ENCODE measurements at places on chromosomes 7 and 10.

DNA sequence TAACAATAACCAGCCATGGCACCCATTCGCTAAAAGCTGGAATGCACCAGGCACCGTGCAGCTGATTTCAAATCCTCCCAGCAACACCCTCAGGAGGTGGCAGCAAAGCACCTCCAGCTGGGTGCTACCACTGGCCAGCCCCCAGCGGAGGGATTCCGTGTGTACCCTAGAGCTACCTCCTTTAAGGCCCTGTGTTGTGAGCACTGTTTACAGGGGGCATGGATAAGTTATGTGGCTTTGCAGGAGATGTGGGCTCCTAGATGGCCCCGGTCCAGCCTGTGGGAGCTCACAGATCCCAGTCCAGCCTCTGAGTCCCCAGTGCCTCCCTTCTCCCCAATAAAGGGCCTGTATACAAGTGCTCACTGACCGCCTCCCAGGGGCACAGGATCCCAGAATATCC lies 27.1 kb downstream of the TNRC18 start:
- peak; percentile 73 for DNase-seq

GRCh38 chr7:134856091-134856490 lies 76.7 kb downstream of the CALD1 start:
- DNase-seq = no peak

DNA sequence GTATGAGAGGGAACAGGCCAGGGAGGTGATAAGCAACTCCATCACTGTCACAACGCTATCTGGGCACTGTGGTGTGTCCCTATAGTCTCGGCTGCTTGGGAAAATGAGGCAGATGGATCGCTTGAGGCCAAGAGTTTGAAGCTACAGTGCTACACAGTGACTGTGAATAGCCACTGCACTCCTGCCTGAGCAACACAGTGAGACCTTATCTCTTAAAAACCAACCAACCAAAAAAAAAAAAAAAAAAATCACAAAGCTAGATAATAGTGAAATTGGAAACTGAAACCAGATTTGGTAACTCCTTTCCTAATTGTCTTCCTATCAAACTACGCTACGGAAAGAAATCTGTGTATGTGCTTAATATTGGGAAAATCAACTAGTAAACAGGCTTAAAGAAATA lies 14.1 kb downstream of the MICU1 start:
- DNase-seq = no peak

DNA sequence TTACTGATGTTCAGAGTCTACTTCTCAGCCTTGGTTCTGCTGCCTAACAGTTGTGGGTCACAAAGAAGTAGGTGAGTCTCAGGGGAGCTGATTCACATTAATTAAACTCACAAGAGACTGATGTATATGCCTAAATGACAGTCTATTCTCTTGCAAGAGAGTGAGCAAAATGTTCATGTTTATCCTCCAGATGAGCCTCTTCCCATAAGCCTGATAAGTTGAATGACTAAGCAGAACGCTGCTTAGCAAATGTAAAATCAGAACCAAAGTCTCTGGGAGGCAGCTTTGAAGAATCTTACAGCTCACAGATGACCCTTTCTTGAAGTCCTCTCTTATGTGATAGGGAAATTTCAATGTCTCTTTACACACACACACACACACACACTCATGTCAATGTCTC lies 1092.2 kb downstream of the TYW1 start:
- no peak for DNase-seq

- DNase-seq = no peak
Observed at GRCh38 chr10:84608126-84608525, 279.7 kb downstream of the CCSER2 start.

DNA sequence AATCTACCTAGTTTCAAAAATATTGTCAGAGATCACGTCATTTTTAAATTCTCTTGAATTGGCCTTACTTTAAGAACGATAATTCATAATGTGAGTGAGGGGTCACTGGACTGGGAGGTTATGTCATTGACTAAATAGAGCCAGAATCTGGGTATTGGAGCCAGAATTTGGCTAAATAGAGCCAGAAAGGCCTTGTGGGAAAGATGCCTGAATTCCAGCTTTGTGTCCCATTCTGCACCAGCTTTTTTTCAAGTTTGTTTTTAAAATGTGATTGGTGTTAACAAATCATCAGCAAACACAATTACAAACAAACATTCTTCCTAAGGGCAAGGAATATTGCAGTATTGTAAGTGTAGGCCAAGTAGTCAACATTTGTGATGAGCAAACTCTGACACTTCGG lies 233.2 kb upstream of the PRKCQ start:
- no peak for DNase-seq

DNA sequence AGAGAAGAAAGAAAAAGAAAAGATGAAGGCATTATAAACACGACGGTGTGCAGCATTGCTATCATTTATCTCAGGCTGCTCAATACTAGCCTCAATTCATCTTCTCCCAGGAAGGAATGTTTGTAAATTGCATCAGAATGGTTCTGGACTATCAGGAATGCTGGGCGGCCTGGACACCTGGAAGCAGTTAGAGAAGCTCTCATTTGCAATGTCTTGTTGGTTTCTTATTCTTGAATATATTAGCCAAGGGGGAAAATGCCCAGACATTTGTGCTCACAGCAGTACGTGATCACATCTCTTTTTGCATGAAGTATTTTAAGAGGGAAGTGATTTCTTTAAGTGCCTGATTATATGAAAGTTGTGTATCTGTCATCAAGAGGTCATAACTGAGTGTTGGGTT lies 85.6 kb upstream of the IMMP2L start:
- no peak for DNase-seq

DNA sequence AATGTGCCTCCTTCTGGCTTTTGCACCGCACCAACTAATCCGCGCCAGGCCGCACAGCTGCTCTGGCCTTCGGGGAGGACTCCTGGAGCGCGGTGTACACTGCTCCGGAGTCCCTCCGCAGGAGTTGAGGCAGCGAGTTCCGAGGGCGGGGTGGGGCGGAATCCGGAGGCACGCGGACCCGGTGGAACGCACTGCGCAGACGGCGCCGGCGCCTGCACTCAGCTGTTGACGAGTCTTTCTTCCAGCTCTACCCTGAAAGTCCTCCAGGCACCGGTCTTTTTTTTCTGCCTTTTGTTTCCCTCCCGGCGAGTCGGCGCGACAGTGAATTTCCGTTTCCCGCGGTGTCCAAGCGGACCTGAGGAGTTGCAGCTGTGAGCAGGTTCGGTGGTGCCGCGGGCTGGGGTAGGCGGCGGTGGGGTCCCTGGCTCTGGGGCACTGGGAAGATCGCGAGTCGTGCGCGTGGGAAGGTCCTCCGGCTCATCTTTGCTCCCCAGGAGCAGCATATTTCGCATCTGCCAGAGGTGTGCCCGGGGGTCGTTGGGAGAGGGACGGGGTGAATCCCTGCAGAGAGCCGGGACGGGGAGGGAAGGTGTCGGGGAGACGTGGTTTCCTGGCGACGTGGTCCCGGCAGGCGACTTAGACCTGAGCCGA lies 44.1 kb downstream of the SFTPD start:
- DNase-seq = peak; percentile 77

GRCh38 chr10:38118072-38118807 lies 24.1 kb downstream of the ZNF37A start:
- DNase-seq = no peak

GRCh38 chr7:155051355-155051754 lies 18.8 kb upstream of the HTR5A start:
- DNase-seq = no peak

- no peak for DNase-seq
Observed at GRCh38 chr10:17075533-17076359, 53.9 kb downstream of the CUBN start.

DNA sequence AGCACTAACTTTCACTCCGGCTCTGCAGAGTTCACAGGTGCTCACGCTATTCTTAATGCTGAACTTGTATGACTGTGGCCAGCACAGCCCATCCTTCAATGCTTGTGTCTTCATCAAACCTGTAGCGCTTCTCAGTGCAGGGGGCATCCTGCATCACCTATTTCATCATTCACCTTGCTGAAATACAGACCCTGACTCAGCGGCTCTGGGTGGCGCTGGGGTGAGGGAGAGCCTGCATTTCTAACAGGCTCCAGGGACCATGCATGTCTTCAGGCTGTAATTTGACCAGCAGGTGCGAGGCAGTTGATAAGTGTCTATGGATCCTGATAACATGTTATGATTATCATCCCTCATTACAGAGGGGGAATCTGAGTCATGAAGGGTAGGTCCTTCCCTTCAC lies 89.3 kb downstream of the VOPP1 start:
- peak; percentile 23 for DNase-seq

- peak; percentile 54 for DNase-seq
Observed at GRCh38 chr10:119253433-119254174, 46.2 kb downstream of the GRK5 start.

DNA sequence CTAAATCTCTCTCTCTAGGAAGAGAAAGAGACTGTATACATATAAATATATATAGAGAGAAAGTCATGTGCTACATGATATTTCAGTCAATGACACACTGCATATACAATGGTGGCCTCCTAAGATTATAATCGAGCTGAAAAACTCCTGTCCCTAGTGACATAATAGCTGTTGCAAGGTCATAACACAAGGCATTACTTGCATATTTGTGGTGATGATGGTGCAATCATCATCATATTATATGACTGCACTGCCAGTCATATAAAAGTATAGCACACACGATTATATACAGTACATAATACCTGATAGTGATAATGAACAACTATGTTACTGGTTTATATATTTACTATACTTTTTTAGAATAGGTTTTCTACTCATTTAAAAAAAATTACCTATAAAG lies 316.7 kb downstream of the FGFR2 start:
- DNase-seq = no peak

GRCh38 chr10:71836596-71836974 lies 14.5 kb downstream of the PSAP start:
- DNase-seq = no peak

DNA sequence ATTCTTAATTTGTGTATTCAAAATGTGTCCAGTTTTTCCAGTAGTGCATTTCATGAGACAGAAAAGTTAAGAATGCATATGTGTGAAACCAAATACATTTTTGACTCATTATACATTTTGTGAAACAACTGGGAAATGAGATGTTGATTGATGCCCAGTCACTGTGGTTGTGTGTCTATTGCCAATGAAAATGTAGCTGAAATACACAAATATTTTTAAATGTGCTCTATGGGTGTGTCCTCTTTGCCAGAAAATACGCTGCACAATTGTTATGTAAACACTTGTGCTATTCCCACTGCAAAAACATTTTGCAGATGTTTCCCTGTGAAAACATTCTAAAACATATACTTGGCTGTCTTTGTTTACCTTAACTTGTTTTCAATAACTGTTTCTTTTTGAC lies 395.2 kb downstream of the TFEC start:
- no peak for DNase-seq

GRCh38 chr7:100612730-100613390 lies 520 bp downstream of the MOSPD3 start:
- peak; percentile 45 for DNase-seq

DNA sequence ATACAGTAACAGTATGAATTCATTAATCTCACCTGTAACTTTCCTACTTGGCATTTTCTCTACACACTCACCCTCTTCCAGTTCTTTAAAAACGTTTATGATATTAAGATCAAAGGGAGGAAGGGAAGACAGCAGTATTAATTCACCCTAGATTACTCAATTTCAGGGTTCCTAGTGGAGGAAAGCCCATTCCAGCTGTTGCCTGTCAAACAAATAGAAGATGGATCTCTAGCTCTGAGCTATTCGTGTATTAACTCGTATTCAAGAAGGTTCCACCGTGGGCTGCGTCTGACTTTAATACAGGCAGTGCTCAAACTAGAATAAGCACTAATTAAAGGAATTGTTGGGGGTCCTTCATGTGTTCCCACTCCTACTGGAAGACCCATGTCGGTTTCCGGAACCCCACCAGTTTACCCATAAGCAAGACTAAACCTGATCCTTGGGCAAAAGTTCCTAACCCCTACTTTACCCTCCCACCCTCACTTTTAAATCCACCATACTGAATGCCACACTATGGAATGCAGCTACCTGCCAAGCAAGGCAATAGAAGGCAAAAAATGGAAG lies 2.1 kb downstream of the NANOS1 start:
- DNase-seq = no peak

GRCh38 chr7:126818393-126819196 lies 434.1 kb downstream of the GRM8 start:
- no peak for DNase-seq

- DNase-seq = no peak
Observed at GRCh38 chr7:31333291-31333690, 7.2 kb downstream of the NEUROD6 start.

- DNase-seq = no peak
Observed at GRCh38 chr7:27148031-27148755, 619 bp upstream of the HOXA6 start.

DNA sequence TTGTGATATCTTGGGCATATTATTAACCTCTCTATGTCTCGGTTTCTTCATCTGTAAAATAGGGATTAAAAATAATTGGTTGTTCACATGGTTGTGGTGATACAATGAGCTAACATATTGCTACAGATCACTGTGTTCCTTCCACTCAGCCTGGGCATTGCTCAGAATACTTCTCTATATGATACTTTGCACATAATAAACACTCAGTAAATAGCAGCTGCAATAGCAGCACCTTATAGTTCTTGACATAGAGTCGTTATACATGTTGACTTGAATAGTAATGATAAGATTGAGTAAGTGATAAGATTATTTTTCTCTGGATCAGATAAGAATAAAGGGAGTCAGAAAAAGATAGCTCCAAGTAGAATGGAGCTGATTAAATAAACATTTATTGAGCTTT lies 42.3 kb downstream of the PTTG1IP2 start:
- no peak for DNase-seq

GRCh38 chr10:125355657-125356056 lies 195.3 kb upstream of the CTBP2 start:
- no peak for DNase-seq

GRCh38 chr10:131862548-131862947 lies 38.3 kb upstream of the PPP2R2D start:
- no peak for DNase-seq

- no peak for DNase-seq
Observed at GRCh38 chr7:130723784-130724183, 10.2 kb downstream of the KLF14 start.

DNA sequence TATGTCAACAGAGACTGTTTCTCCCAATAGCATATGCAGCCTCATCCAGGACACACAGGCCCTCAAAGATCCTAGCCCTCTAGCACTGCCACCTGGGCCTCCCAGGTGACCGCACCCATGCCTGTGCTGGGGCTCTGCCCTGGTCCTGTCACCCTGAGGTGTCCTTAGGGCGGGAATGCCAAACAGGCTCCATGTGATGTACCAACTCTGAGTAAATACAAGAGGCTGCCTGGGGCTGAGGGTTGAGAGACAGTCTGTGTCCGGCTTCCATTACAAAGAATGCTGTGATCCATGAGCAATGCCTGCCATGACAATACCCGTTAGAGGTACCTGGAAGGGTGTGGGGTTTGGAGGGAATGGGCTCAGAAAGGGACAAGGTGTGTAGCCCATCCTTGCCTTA lies 83.0 kb upstream of the KAT6B start:
- DNase-seq = no peak

- no peak for DNase-seq
Observed at GRCh38 chr10:108696792-108697477, 1226.4 kb downstream of the XPNPEP1 start.

GRCh38 chr10:87942884-87943527 lies 79.6 kb downstream of the PTEN start:
- no peak for DNase-seq
